Fibroblast of mammary gland (primary cell): ENCODE measurements at places on chromosomes 6 and 20.

DNA sequence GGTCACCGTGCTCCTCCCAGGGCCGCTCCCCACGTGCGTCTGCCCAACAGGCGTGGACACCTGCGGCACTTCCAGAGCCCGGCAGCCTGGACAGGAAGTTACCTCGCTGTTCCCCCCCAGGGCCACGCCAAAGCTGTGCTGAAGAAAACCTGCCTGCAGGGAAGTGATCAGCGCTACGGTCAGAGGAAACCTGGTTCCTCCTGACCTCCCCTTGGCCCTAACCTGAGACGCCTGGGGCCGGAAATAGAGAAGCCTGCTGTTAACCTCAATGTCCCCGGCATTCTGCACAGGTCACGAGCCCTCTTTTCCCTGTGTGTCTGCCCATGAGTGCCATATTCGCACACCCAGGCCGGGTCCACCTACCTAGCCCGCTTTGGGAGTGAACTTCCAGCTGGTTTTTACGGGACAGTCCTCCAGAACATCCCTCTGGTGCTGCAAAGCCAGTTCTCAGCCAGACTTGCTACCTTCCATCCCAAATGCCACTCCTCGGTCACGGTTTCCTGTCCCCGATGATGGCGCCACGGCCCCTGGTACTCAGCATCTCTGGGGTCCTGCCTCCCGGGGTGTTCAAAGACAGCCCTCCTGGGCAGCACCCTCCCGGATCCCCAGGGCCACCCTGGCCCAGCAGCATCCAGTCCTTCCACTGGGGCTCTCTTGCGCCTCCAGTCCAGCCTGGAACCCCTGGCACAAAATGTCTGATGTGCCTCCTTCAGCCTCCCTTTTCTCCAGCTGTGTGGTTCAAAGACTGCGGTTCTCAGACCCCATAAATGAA is 12.0 kb upstream of the IRF4 start:
- DNase-seq: no peak

DNA sequence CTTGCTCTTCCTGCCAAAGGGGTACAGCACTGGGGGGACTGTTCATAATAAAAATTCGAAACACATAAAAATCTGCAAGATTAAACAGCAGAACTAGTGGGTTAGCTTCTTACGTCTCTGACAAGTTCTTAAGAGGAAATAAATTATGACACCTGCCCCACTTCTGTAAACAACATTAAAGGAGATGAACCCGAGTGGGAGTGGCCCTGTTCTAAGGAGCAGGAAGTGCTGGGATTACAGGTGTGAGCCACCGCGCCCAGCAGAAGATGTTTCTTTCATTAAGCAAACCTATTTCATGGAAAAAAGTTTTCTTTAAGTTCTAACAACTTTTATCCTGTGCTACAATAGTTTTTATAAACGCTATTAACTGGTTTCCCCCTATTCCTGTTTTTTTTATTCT is 24.6 kb downstream of the USP45 start:
- no peak for DNase-seq

- DNase-seq: no peak
Measured at GRCh38 chr20:52619671-52620070, 352.5 kb upstream of the TSHZ2 start.

DNA sequence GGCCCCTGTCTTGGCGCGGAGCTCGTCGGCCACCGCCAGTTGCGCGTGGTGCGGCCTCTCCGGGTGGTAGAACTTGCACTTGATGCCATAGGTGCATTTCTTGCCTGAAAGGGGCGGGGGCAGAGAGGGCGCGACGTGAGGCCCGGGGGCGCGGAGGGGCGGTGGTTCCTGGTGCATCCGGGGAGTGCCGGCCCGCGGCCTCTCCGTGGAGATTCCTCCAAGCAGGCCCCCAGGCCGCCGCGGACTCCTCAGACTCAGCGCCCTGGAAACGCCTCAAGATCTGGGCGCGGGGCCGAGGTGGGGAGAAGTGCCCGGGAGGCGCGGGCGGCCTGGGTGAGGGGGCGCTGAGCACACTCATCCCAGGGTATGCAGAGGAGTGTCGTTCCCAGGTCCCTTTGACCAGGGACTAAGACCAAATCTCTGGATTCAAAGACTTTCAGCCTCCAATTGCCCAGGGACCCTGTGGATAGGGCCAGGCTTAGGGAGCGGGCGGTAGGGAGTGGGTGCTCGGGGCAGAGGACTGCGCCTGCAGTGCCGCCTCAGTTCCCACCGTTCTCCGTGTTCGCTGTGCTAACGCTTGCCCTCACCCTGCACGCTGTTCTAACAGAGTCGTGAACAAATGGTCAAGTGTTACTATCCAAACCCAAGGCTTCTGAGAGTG is 33.3 kb downstream of the ZC3H12D start:
- DNase-seq: no peak

- no peak for DNase-seq
Measured at GRCh38 chr6:105648276-105648675, 245.4 kb upstream of the PREP start.
